Omental fat pad (tissue), 4 donors: ENCODE measurements at places on chromosomes 5 and 9. TPM values are rescaled to one million over a fixed set of nuclear protein-coding genes. Genes with fewer than 3 reads are reported as not detected.

GRCh38 chr5:175695161-175696126, 37.6 kb downstream of the HRH2 start:
- DNase-seq, result peak; percentile 20

GRCh38 chr5:88833371-88834130, 49.4 kb downstream of the MEF2C start:
- no peak for DNase-seq

The GPSM1 gene
- 5.7 TPM for total RNA-seq

- no peak for DNase-seq
These were observed 117.1 kb downstream of the DAB2IP start for GRCh38 chr9:121768416-121769015.

DNA sequence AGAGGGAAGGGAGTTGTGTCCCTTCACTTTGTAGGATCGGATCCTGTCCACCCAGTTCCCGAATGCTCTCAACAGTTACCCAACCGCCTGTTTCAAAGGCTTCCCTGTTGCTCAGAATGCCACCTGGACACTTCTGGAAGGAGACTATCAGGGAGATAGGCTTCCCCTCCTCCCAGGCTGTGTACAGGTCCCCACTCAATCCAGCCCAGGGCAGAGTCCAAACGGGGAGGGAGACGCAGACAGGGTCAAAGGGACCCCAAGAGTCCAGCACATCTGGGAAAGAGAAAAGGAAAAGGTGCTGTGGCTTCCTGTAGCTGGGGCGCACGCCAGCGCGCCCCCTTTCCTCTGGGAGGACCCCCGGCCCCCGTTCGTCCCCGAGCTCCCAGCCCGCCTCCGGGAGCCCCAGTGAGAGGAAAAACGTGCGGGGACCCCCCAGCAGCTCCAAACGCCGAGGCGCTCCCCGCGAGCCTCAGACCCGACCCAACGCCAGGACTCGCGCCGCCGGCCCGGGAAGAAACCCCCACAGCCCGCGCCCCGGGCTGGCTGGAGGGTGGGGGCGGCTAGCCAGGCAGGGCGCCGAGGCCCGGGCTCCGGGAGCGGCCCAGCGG, 640 bp downstream of the SURF4 start:
- DNase-seq, result no peak

DNA sequence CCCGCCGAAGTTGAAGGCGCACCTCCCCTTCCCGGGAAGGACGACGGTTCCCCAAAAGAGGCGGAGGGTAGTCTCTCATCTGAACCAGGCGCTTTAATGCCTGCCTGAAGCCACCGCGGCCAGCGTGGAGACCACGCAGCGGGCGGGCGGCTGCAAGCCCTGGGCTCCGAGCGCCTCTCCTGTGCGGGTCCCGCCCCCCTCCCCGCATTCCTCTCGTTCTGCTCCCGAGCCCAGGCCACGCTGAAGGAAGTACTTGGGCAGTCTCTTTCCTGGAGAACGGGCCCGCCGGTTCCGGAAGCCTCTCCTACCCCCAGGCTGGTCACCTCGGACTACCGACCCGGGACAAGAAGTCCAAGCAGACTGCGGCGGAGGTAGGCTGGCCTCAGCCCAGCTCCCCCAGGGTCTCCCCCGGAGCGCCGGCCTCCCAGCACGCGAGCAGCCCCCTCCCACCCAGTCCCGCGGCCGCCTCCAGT, 571 bp downstream of the PPIC start:
- DNase-seq, result peak; percentile 31

The CPLANE1 gene
- total RNA-seq, result 32.6 TPM

DNA sequence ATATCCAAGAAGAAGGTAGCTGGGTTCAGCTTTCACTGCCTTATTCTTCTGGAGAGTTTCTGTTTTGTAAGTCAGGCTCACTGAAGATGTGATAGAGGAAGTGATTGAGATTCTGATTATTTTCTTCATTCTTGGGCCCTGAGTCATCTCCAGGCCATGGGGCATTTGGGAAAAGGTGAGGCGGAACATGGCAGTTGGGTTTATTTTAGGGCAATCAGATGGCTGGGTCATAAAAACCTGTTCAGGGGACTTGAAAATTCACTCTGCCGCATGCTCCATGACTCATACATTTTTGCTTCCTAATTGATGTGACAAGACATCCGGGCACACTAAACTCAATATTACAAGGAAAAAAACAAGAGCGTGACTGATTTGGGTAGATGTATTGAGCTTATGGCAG, 265.7 kb upstream of the KLF4 start:
- no peak for DNase-seq

DNA sequence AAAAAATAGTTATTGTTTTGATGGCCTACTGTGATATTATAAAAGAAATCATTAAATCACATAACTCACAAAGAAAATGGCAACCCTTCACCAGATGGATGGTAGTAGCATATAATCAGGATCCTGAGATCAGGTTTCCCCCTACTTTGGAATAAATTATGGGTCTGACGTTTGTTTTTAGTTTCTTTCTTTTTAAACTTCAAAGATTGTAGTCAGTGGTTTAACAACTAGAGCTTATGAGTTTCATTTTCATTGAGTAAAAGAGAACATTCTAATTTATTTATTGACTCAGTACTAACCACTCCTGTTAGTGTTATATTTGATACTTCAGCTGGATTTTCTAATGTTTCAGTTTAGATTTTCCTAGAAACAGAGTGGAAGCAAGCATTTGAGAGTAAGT, 218.0 kb upstream of the PCSK5 start:
- no peak for DNase-seq

DNA sequence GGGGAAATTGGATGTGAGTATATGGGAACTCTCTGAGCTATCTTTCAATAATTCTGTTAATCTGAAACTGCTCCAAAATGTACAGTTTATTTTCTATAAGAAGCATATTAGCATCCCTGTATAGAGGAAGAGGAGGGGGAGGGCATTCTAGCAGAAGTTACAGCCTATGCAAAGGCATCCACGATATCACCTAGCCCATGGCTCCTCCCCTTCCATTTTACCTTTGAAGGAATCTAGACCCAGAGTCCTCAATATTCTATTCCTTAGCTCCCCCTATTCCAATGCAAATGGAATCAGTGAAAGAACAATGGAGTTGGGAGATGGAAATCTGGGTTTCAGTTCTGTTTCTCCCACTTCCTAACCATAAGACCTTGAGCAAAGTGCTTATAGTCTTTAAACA, 132.9 kb upstream of the IFNE start:
- no peak for DNase-seq

GRCh38 chr9:95096807-95097206, 220.7 kb downstream of the FANCC start:
- DNase-seq, result no peak

- DNase-seq, result peak; percentile 57
These were observed 16.8 kb upstream of the NSD1 start for GRCh38 chr5:177116631-177117373.

The FGFR4 gene
- total RNA-seq, result 1.4 TPM

- DNase-seq, result no peak
These were observed 255.1 kb downstream of the MCTP1 start for GRCh38 chr5:95029569-95030366.

GRCh38 chr5:104412649-104413240, 850.2 kb upstream of the NUDT12 start:
- DNase-seq, result no peak

DNA sequence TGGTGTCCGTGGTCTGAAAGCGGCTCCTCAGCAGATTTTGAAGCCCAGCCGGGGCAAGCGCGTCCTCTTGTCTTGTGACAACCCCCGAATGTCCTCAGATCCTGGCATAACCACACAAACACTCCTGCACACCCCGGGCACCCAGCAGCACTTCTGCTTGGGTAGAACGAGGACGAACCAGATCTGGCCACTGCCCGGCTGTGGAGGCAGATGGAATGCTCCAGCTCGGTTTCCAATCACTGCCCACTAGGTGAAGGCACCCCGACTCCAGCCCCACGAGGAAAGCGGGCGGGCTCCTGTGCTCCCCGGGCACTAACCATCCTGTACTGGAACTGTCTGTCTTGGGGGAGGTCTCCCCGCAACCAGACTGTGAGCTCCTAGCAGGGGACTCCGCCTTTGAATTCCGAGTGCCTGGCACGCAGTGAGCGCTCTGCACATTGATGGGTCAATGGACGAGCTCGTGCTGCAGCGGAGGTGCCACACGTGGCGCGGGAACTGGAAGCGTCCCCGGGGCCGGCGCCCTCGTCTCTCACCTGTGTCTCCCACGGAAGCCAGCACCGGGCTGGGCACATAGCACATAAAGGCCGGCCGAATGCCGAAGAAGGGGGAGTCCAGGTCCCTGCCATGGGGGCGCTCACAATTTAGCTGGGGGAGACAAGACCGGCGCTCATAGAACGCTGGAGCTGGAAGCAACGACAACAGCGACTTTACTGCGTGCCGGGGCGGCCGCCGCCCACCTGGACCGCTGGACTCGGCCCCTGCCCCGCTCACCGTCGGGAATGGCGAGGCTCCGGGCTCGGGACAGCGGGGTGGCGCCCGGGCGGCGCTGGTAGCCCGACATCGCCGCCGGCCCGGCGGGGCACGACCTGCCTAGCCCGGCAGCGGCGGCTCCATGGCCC, 608 bp downstream of the ENTR1 start:
- no peak for DNase-seq

The LHX6 gene
- total RNA-seq, result 9.8 TPM

The LHX2 gene
- not detected for total RNA-seq

GRCh38 chr5:132007399-132008162, 3.9 kb downstream of the ACSL6 start:
- DNase-seq, result peak; percentile 93

DNA sequence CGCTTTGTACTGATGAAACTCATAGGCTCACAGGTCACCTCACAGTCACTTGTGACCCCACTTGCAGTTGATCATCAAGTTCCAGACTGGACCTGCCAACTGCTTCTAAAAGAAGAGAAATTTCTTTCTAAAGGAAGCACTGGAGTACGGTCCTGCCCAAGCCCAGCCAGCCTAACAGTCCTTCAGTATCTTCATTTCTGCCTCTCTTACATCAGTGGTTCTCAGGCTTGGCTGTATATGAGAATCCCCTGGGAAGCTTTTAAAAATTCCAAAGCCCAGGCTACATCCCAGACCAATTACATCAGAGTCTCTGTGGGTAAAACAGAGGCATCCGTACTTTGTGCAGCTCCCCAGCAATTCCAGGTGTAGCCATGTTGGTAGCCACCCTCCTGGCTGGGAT, 282.1 kb downstream of the NFIB start:
- no peak for DNase-seq

The ELP1 gene
- 16.0 TPM for total RNA-seq

The ARID3C gene
- not detected for total RNA-seq

GRCh38 chr5:98635656-98636055, 137.8 kb upstream of the RGMB start:
- no peak for DNase-seq

GRCh38 chr5:91390268-91390667, 7.2 kb upstream of the ARRDC3 start:
- DNase-seq, result no peak

DNA sequence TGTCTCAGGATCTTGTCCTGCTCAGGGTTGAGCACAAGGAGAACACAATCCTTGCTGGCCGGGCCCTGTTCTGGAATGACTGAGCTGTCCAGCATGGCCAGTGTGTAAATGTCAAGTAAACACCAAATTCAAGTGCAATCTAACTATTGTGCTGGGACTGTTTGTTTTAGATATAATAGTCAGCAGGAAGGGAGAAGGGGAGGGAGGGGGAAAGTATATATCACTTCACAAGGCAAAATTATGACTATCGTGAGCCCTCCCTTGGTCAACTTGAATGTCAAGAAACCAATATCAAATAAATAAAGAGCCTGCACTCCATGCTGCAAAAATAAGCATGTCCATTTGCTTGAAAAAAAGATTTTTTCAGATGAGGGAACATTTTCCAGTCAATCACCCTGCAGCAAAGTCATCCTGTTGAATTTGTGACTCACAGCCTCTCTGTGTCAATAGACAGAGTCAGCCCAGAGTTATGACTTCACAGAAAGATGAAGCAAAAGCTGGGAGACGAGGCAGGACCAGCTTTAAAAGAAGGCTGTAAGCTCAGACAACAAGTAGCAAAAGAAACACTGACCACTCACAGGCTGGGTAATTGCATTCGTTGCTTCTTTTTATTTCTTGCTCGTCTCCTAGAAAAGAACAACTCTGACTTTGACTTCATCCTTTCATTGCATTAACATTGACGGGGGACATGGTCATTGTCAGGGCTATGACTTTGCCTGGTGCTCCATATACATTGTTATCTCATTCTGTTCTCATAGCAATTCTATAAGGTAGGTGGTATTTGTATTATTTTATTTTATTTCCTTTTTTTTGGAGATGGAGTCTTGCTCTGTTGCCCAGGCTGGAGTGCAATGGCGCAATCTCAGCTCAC, 15.3 kb upstream of the KLF4 start:
- no peak for DNase-seq

- DNase-seq, result no peak
These were observed 136.0 kb upstream of the EFNA5 start for GRCh38 chr5:107806705-107807104.

- no peak for DNase-seq
These were observed 66.4 kb downstream of the PIK3R1 start for GRCh38 chr5:68282001-68282400.

DNA sequence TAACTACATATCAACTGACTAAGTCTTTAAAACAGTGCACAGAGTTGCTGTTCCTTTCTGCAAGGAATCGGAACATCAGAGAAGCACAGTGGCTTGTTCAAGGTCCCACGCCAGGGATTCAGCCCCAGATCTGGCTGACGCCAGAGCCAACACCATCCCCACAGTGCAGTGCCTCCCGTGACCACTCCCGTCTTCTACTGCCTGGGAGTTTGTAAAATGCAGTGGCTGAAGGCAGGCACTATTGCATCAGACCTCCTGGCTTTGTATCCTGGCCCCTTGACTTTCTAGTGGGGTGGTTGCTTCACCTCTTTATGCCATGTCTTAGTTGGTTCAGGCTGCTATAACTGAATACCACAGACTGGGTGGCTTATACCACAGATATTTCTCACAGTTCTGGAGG, 131.0 kb downstream of the NSG2 start:
- no peak for DNase-seq
